ENCODE measurements at places on chromosomes 13 and 19.

GRCh38 chr19:17346109-17346671, 8.8 kb downstream of the GTPBP3 start:
- peak; percentile 62 for DNase-seq

GRCh38 chr13:35835989-35836388, 295.2 kb downstream of the DCLK1 start:
- no peak for DNase-seq

DNA sequence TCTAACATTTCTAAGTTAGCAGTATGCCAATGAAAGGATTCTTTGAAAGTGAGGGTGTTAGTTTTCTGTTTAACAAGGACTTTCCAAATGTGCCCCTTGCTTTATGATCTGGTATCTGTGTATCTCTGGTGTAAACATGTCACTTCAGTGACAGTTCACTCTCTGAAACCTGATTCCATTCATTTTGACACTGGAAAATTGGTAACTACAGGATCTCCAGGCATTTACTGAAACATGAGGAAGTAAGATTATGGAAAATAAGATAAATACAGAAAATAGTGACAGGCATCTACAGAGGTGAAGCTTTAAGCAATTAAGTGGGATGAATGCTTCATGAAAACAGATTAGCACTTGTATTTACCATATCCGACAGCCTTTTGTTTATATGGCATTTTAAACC, 101.6 kb upstream of the MYO16 start:
- DNase-seq = no peak

- no peak for DNase-seq
Observed at GRCh38 chr13:112748947-112749735, 59.3 kb downstream of the ATP11A start.

GRCh38 chr13:56907766-56908165, 233.0 kb upstream of the PRR20A start:
- no peak for DNase-seq

GRCh38 chr19:2524840-2525723, 49.2 kb downstream of the GADD45B start:
- no peak for DNase-seq

GRCh38 chr13:49300739-49301589, 53.2 kb downstream of the CDADC1 start:
- peak; percentile 53 for DNase-seq

- DNase-seq = no peak
Observed at GRCh38 chr19:12425236-12425887, 15.5 kb downstream of the ZNF443 start.

DNA sequence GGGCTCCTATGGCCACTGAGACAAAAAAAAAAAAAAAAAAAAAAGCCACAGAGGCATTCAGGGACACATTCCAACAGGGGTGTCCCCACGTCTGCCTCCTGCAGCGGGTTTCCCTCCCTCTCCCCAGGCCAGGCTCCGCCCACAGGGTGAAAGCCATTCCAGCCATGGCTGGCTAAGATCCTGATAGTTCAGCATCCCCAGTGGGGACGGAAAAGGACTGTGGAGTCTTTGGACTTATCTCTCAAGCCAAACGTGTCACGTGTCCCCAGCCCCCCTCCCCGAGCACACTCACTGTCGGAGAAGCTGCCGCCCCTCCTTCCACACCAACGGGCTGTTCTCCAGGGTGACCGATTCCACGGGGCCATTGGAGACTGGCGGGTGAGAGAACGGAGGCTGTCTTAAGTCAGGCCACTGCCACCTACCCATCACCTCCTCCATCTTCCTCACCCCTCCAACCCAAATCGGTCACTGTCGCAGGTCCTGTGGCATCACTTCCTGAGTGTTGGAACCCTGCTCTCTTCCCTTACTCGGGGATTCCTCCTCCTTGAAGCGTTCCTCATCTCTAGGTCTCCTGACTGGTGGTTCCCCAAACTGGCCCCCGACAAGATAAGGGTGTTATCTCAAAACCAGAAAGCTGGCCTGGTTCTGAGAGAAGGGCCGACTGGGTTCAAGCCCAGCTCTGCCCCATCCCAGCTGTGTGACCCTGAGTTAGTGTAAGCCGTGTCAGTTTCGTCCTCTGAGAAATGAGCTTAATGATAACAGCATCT, 9.1 kb upstream of the FKRP start:
- DNase-seq = no peak

DNA sequence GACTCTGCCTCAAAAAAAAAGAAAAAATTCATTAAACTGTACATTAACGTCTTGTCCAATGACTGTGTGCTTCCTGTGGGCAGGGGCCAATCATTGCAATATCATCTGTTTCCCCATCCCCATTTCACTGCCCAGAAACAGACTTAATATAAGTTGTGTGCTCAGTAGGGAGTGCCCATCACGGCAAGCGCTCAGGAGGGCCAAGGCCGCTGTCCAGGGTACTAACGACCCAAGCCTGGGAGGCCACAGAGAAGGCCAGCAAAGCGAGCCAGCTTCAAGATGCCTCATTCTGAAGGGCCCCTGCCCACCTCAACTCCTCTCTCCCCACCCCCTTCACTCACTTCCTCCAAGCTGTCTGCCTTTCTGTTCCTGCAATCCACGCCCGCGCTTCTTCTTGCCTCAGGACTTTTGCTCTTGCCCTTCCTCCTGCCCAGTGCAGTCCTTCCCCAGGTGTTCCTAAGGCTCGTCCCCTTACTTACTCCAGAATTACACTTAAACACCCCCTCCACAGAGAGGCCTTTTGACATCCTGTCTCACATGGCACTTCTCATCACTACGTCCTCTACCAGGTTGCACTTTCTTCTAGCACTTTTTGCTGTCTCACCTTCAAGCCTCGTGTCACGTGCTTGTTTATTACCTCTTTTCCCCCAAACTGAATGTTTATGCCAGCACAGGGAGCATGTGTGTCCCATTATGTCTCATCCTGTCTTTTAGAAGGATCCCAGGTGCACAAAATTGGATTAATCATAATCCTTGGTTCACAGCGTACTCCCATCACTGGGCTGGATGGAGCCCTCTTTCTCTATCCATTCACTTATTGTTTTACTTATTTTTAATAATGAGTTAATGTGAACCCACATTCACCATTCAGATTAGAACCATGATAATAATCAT, 11.3 kb upstream of the POU2F2 start:
- no peak for DNase-seq

GRCh38 chr19:45273521-45273855, 22.4 kb downstream of the MARK4 start:
- DNase-seq = no peak

DNA sequence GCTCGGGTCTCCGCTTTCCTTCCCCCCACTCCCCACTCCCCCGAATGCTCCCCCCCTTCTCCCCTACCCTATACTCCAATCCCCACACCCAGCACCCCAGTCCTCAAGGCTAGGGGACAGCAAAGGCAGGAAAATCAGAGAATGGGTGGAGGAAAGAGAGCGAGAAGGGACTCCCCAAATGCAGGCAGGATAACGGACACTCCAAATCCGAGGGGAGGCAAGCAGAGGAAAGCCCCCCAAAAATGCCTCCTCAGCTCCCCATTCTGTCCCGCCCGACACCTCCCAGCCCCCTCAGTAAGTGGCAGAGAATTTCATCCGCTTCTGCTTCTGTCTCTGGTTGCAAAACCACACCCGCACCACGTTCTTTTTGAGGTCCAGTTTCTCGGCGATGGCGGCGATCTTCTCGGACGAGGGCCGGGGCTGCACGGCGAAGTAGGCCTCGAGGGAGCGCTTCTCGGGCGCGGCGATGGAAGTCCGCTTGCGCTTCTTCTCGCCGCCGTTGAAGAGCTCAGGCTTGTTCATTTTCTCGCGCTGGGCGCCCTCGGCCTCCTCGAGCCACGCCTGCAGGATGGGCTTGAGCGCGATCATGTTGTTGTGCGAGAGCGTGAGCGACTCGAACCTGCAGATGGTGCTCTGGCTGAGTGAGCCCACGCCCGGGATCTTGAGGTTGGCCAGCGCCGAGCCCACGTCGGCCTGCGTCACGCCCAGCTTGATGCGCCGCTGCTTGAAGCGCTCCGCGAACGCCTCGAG, 2.1 kb downstream of the POU4F1 start:
- no peak for DNase-seq

DNA sequence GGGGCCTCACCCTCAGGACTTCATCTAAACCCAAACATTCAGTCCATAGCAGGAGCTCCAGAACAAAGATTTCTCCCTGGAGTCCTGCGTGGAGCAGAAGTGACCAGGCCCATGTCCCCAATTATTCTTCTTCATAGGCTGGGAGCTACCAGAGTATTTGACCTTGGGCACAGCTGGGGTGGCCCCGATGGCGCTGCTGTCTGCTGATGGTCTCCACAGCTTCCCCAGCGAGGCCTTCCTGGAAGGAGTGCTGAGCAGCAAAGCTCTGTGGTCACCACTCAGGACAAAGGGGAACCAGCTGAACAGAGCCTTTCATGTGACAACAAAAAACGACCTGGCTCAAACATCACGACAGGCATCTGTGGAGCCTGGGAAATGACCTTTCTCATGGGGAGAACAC, 62.7 kb upstream of the ARGLU1 start:
- no peak for DNase-seq

DNA sequence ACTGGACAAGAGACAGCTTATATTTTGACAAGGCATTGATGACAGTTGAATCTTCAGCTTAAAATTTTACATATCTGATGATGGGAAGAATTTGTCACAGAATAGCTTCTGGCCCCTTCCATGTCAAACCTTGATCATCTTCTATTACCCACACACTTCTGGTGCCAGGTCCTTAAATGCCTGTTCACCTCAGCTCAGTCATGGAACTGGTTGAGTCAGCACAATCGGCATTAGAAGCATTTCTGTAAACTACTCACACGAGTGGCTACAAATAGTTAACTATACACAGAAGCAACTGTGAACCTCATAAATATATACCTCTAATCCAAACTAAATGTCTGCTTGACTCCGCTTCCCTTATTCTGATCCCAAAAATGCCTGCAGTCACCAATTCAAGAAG, 161.2 kb downstream of the FOXO1 start:
- DNase-seq = no peak

- DNase-seq = peak; percentile 14
Observed at GRCh38 chr19:3365836-3366752, at the start of gene NFIC. Gene NFIC, plus strand, starts transcription at chr19:3366583. Its CDS starts 54 bp downstream, at chr19:3366637.

DNA sequence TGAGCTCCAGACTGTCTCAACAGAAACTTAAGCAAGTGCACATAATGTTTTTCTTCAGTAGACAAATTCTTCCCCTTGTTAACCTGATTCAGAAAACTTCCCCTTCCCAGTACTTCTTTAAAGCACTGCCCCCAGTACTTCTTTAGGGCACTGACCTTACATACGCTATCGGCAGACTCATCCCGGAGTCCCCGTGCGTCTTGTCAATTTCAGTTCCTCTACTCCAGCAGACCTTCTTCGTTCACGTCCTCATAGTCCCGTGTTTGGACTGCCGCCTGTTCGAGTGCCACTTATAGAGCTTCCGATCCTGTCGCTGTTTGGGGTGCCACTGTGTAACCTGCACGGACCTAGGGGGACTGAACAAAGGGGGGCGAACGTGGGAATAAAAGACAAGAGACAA, 29.0 kb downstream of the ZNF627 start:
- DNase-seq = no peak

Measured in NCI-H1092 treated with DMSO at 0.1 percent for 48 hours (cell line).